ENCODE measurements at places on chromosomes 2 and 18.

GRCh38 chr2:32652555-32653209, 24.8 kb downstream of the TTC27 start:
- no peak for DNase-seq

- DNase-seq, result no peak
Observed at GRCh38 chr2:28435241-28435640, 42.6 kb downstream of the FOSL2 start.

- DNase-seq, result peak; percentile 40
Observed at GRCh38 chr2:27920148-27920885, 29.8 kb downstream of the BABAM2 start.

DNA sequence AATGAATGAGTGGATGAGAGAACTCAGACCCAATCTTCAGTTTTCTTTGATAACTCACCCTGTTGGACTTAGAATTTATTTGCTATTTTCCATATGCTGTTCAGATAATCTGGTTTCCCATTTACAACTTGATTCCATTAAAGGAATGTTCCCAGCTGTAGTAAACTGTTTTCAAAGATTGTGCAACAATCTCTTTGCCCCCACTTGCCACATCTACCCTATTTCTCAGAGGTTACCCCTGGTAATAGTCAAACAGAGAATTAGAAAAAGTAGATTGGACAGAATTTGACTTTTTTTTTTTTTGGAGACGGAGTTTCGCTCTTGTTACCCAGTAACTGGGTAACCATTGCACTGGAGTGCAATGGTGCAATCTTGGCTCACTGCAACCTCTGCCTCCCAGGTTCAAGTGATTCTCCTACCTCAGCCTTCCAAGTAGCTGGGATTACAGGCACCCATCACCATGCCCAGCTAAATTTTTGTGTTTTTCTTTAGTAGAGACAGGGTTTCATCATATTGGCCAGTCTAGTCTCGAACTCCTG, 93.4 kb upstream of the SIX2 start:
- no peak for DNase-seq

GRCh38 chr2:40384714-40385113, 67.2 kb downstream of the SLC8A1 start:
- DNase-seq, result no peak

DNA sequence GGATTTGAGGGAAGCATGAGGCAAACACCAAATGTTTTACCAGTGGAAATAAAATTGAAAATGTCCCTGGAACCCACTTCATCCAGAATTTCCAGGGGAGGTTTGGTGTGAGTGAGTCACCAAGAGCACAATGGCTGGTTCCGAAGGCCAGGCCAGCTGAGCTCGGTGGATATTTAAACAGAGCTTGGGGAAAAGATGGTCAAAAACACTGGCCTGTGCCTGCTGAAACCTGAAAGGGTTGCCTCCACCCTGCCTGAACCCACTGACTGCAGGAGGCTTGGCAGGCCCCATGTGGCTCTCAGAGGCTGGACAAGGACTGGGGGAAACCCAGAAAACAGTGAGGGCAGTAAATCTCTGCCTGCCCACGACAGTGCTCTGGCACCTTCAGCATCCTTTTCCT, 93.9 kb downstream of the TTC32 start:
- no peak for DNase-seq

DNA sequence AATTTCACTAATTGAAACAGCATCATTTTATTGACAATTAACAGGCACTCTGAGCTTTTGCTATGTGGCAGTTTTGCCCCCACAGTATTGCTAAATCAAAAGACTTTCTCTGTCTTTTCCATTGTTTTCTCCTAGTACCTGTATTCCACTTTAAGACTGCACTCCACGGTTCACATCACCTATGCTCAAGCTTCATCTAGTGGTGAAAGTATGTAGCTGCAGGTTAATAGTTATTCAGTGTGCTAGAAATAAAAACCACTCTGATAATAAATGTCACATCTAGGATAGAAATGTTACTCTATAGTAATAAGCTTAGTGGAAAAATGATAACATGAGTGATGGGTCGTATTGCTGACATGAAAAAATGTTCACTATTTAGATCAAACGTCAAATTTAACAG, 24.6 kb downstream of the ARL6IP6 start:
- no peak for DNase-seq

DNA sequence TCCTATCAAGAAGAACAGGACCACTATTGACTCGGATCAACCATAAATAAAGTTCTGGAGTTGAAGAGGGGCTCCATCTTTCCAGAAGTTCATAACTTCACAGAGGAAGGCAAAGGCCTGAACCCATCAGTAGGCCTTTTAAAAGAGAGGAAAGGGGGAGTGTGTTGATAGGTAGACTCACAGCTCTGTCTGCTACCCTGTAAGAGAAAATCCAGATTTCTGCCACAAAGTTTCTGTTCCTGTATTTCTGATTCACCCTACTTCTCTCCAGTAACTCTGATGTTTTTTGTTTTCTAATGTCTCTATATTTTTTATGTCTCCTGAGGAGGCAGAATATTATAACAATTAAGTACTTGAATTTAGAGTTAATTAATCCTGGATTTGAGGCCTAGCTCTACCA, 564.0 kb downstream of the TNS1 start:
- no peak for DNase-seq

DNA sequence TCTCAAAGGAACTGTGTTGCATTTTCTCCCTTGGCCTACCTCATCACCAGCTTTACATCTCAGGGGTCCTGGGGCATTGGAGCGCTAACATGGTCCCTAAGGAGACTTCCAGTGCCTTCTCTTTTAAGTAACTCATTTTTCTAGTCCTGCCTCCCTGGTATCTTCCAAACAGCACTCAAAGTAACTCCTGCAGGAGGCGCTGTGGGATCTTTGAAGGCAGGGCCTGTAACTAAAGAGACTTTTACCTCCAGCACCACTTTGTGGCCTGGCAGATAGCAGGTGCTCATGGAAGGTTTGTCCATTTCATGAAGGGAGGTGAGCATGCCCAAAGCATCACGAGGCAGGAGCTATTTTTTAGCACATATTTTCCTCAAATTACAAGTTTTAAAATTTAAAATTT, 411.0 kb upstream of the GYPC start:
- DNase-seq, result no peak

DNA sequence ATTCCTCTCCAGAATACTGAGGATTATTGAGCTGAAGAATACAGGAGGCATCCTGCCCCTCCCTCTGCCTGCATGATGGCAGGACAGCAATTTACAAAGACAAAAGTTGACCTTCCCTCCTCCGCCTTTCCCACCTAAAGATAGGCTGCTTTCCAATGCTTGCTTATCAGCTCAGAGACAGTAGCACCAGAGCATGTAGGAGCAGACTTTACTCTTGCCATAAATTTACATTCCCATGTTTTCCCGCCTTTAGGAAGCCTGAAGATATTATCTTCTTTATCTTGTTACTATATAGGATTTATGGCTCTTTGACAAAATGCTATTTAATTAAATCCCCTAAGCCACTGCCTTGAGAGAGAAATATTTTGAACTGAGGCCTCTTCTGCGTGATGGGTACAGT, 135.6 kb upstream of the HNMT start:
- DNase-seq, result no peak

- no peak for DNase-seq
Observed at GRCh38 chr18:62556397-62556796, 33.6 kb downstream of the ZCCHC2 start.

GRCh38 chr18:711310-711656, 1.1 kb downstream of the ENOSF1 start:
- no peak for DNase-seq

GRCh38 chr18:48843162-48843561, 107.6 kb downstream of the SMAD7 start:
- DNase-seq, result no peak

- no peak for DNase-seq
Observed at GRCh38 chr18:74392323-74392722, 64.8 kb downstream of the DIPK1C start.

- DNase-seq, result no peak
Observed at GRCh38 chr2:29195796-29196195, 80.6 kb downstream of the CLIP4 start.

DNA sequence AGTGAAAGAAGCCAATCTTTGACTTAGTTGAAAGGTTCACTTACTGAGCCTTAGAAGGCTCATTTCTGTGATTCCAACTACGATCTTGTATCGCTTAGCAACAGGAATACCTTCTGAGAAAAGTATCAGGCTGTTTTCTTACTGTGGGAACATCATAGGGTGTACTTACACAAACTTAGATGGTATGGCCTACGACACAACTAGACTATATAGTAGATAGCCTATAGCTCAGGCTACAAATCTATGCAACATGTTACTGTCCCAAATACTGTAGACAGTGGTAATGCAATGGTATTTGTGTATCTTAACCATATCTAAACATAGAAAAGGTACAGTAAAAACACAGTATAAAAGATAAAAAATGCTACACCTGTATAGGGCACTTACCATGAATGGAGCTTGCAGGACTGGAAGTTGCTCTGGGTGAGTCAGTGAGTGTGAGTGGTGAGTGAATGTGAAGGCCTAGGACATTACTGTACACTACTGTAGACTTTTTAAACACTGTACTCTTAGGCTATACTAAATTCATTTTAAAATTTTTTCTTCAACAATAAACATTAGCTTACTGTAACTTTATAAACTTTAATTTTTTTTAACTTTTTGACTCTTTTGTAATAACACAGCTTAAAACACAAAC, 148.8 kb upstream of the STON1 start:
- no peak for DNase-seq

GRCh38 chr2:170332676-170333402, 154.9 kb downstream of the MYO3B start:
- no peak for DNase-seq

DNA sequence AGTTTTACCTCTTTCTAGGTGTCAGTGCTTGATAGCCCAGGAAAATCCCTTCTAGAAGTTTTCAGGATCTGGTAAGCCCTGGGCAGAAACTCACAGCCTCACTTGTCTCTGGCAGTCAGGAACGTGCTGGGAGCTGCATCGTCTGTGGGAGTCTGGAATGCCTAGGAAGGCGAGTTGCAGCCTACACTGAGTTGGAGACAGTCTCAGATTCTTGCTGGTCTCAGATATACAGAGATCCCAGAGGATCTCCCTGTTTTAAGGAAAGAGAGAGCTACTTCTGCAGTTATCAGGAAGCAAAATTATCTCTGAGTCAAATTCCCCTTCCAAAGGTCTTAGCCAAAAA, 104.4 kb upstream of the CDC42EP3 start:
- no peak for DNase-seq

- no peak for DNase-seq
Observed at GRCh38 chr18:45081566-45082181, 401.0 kb downstream of the SETBP1 start.

GRCh38 chr2:72915320-72915906, 1.9 kb upstream of the EMX1 start:
- no peak for DNase-seq

DNA sequence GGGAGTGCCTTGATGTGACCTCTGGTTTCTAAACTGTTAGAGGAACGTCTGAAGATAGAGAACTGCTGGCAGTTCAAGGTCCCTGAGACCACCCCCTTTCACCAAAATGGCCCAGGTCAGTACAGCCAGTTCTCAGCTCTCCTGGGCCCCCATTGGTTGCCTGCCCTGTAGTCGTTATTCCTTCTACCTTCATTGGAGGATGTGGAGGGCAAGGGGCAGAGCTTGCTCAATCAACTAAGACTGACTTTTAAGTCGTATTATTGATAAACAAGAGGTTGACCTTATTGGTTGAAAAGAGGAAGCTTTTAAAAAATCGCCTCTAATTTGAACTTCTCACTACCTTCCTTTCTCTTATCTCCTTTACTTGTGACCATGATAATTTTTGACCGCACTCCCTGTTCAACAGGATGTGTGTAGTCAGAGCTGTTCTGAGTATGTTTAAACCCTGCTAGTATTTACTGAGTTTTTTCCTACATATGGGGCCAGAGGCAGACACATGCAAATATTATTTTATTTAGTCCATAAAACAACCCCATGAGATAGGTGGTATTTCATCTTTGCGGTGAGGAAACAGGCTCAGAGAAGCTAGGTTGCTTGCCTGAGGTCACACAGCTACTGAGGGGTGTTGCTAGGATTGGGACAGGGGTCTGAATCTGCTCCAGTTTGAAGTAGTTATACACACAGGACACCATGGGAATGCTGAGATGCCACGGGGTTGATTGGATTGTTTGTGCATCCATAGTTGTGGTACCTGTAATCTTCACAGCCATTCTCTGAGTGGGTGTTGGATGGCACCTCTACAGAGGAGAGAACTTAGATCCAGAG, 65.9 kb downstream of the TMEM247 start:
- no peak for DNase-seq

DNA sequence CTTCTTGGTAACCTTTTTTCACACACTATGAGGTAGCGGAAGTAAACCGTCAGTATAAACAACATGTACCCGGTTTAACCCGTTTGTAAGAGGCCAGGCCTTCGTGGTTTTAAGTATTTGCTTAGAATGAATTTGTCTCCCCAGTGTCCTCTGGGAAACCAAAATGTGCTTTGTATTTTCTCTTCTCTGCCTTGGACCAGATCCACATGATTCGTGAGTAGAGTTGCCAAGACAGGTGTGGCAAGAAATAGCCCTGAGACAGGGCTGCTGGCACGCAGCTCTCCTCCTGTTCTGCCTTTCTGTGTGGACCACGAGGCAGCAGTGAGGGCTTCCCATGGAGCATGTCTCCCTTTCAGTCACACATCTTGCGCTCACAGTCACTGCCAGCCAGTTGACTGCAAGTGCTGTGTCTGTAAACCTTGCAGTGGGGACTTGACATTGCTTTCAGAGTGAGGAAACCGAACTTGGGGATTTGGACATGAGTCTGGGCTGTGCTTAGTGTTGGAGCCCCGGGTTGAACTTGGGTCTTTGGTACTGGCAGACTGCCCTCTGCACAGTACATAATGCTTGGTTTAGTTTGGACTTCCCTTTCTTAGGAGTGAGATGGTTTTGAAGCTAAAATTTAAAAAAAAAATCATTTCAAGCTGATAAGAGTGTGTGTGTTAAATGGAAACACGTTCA, 19.1 kb downstream of the BCL2L11 start:
- DNase-seq, result no peak

- no peak for DNase-seq
Observed at GRCh38 chr2:240986787-240987411, 11.5 kb upstream of the SNED1 start.

GRCh38 chr2:216222650-216223352, 113.7 kb downstream of the XRCC5 start:
- no peak for DNase-seq

- no peak for DNase-seq
Observed at GRCh38 chr2:59080451-59081181, 839.5 kb upstream of the FANCL start.

GRCh38 chr2:110871637-110872036, 139.3 kb downstream of the ACOXL start:
- DNase-seq, result no peak

- peak; percentile 21 for DNase-seq
Observed at GRCh38 chr18:74942319-74942910, 266.5 kb downstream of the PTGR3 start.

- DNase-seq, result no peak
Observed at GRCh38 chr2:130328710-130329109, 14.0 kb upstream of the IMP4 start.

- no peak for DNase-seq
Observed at GRCh38 chr2:55932843-55933242, 9.3 kb upstream of the EFEMP1 start.

DNA sequence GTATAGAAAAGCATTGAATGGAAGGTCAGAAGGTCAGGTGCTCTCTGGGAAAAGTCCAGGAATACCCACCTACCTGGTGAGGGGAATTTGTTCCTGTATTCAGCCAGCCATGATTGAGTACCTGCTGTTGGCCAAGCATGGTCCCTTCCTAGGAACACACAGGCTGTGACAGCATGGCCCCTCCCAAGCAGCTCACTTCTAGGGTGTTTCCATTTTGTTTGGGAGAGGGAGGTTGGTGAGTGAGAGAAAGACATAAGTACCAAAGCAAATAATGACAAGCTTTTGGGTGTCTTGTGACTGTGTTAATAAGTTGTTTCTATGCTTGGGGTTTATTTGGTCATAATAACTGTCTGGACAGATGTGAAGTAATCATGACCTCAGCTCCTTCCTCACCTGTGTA, 46.3 kb downstream of the CABLES1 start:
- DNase-seq, result no peak

Measured in CD4-positive, alpha-beta T cell treated with Interleukin-6 at 100 ng/mL for 8 hours (primary cell).